ENCODE measurements at places on chromosomes 5 and 9.

DNA sequence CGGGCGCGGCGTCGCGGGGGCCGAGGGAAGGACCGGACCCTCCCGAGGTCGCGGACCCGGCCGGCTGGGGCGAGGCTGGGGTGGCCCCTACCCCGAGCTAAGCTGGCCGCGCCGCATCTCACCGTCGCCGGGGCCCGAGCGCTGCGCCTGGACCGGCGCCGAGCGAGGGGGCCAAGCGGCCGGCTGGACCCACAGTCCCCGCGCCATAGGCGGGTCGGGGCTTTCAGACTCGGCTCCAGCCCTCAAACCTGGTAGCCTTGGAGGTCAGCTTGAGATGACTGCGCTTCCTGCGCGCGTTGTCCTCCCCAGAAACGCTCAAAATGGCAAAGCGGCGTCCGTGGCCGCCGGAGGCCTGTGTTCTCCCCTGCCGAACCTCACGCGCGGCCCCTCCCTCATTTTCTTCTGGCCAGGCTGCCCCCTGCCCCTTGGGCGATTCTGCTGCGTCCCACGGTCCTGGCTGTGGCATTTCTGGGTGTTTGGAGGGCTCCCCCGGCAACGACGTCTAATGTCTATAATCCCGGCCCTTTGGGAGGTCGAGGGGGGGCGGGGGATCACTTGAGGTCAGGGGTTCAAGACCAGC lies 8.7 kb upstream of the GRIN1 start:
- DNase-seq = no peak

- DNase-seq = no peak
Measured at GRCh38 chr5:80409367-80409966, 1.6 kb downstream of the ZFYVE16 start.

GRCh38 chr5:31502506-31502905 lies 29.4 kb downstream of the DROSHA start:
- no peak for DNase-seq

DNA sequence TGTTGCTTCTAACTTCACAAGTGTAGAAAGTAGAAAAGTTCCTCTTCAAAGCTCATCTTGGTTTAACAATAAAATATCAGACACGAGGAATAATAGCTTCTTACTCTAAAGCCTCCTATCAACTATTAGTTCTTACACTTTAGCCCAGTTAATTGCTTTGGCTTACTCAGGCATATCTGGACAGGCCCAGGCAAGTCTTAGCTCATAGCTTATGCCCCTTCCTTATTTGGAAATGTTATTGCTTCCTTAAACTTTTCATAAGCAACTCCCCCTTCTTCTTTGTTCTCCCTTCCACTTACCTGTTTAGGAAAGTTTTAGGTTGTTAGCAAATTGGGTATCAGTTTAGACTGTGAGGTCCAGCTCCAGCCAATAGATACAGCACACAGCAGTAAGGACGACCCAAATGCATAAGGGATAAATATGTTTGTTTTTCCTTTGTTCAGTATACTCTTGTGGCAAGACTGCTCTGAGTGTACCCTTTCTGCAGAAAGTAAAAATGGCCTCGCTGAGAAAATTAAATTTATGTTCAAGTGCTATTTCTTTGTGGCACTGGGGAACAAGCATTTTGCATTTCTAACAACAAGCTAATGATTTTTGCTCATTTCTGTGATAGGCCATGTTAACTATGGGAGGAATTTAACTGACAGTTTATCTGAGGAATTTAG lies 162.1 kb downstream of the SMC2 start:
- no peak for DNase-seq

- DNase-seq = no peak
Measured at GRCh38 chr5:107813559-107813958, 142.8 kb upstream of the EFNA5 start.

DNA sequence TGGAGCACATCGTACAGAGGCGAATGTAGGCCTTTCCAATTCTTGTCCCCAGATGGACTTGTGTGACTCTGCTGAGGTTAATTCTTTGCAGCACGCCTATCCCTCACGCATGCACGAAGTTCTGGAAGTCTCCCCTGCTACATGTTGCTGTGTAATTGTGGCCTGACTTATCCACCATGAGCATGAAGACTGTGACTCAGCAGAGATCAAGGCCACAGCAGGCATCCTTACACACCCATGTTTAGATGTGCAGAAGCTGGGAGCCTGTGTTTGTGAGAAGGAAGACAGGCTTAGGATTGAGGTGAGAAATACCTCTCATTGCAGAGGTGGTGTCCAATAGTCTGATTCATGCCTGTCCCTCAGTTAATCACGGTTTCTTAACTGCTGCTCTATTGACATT lies 135.6 kb downstream of the ICE1 start:
- DNase-seq = no peak

GRCh38 chr5:109191153-109191558 lies 218.6 kb downstream of the PJA2 start:
- no peak for DNase-seq

- DNase-seq = no peak
Measured at GRCh38 chr9:6565312-6565711, 80.2 kb downstream of the GLDC start.

DNA sequence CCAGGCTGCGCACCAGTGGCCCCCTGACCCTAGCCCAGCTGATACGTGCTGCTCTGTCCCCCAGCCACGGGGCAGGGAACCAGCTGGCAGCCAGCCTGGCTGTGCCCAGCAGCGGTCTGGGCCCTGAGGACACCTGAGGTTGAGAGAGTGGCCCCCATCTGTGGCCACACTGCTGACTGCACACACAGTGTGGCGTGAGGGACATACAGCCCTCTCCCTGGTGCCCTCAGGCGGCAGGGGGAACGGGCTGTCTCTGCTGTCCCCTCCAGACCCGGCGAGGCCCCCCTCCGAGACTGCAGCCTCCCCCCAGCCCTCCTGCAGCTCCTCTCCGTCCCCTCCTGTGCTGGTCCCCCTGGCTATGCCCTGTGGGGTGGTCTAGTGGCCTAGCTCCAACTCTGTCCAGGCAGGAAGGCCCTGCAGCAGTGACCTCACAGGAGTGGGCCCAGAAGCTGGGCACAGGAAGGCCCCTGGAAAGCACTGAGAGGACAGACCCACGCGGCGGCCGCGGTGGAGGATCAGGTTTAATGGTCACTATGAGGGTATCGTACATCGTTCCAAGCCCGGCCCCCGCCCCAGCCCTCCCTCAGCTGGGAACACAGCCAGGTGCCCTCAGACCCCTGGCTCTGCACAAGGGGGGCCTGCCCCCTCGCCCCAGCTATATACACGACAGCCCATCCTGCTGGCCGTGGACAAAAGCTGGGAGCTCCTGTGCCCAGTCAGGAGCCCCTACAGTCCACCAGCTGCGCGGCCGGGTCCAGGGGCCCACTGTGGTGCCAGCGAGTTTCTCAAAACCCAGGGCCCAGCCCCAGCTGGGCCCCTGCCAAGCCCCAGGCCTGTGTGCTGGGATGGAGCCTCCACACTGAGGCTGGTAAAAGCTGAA lies 6.8 kb upstream of the ENTPD8 start:
- no peak for DNase-seq

GRCh38 chr5:123819833-123820232 lies 307.9 kb downstream of the CSNK1G3 start:
- no peak for DNase-seq

GRCh38 chr5:148807851-148808250 lies 18.6 kb upstream of the ADRB2 start:
- DNase-seq = no peak

- DNase-seq = no peak
Measured at GRCh38 chr9:120608421-120608820, 28.5 kb upstream of the CDK5RAP2 start.

GRCh38 chr5:132681983-132682382 lies 8.2 kb downstream of the IL4 start:
- no peak for DNase-seq

- DNase-seq = no peak
Measured at GRCh38 chr9:29285818-29286217, 1712.5 kb upstream of the C9orf72 start.

GRCh38 chr5:122391621-122392020 lies 79.6 kb downstream of the SNCAIP start:
- DNase-seq = no peak

- no peak for DNase-seq
Measured at GRCh38 chr9:86974421-86974820, 27.1 kb upstream of the GAS1 start.

- DNase-seq = no peak
Measured at GRCh38 chr5:163508753-163509152, 3.3 kb downstream of the MAT2B start.

- no peak for DNase-seq
Measured at GRCh38 chr9:17484906-17485305, 94.0 kb upstream of the SH3GL2 start.

- DNase-seq = no peak
Measured at GRCh38 chr5:109290231-109290630, 119.5 kb downstream of the PJA2 start.

- DNase-seq = no peak
Measured at GRCh38 chr9:73149371-73150067, 2.1 kb upstream of the ANXA1 start.

DNA sequence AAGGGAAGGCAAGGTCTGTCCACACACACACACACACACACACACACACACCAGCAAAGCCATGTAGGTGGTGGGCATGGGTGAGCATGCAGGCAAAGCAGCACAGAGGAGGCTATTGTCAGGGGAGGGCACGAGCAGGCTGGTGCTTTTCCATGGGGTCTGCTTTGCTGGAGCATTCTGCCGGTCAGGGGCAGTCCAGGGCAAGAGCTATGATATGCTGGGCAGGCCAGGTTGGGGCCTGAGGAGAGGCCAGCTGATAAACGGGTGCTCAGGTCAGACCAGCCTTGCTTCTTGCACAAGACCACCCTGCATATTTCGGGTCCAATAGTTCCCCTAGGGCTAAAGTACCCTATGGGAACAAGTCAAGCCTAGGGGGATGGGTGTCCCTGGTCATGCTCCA lies 253.9 kb upstream of the DMAC1 start:
- DNase-seq = no peak

- DNase-seq = no peak
Measured at GRCh38 chr9:110537841-110538646, 41.5 kb downstream of the SVEP1 start.

DNA sequence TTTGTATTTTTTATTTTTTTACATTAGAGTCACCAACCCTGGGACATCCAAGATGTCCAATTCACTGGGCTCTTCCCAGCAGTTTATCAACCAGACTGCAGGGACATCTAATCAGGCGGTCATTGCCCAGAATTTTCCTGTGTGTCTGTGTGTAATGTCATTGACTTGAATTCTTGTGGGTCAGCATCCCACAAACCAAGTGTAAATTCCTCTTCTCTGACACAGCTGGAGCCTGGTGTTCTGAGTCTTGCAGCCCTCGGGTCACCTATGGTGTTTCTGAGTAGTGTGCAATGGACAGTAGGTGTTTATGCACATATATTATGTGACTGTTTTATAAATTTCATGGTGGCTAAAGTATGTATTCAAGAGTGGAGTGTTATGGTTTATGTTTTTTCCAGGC lies 815.7 kb downstream of the SEMA5A start:
- DNase-seq = no peak

- no peak for DNase-seq
Measured at GRCh38 chr5:10704949-10705621, 55.9 kb downstream of the DAP start.

GRCh38 chr5:151198861-151199260 lies 25.0 kb downstream of the CCDC69 start:
- DNase-seq = no peak

GRCh38 chr9:36966371-36967097 lies 67.5 kb downstream of the PAX5 start:
- DNase-seq = no peak

- DNase-seq = no peak
Measured at GRCh38 chr9:2231829-2232228, 216.7 kb downstream of the SMARCA2 start.

- no peak for DNase-seq
Measured at GRCh38 chr5:17154211-17154996, 63.0 kb upstream of the BASP1 start.

- DNase-seq = no peak
Measured at GRCh38 chr5:176619569-176620332, 9.8 kb upstream of the GPRIN1 start.

- no peak for DNase-seq
Measured at GRCh38 chr9:2889023-2889422, 45.1 kb upstream of the PUM3 start.

- no peak for DNase-seq
Measured at GRCh38 chr5:30918171-30918570, 275.3 kb upstream of the CDH6 start.

DNA sequence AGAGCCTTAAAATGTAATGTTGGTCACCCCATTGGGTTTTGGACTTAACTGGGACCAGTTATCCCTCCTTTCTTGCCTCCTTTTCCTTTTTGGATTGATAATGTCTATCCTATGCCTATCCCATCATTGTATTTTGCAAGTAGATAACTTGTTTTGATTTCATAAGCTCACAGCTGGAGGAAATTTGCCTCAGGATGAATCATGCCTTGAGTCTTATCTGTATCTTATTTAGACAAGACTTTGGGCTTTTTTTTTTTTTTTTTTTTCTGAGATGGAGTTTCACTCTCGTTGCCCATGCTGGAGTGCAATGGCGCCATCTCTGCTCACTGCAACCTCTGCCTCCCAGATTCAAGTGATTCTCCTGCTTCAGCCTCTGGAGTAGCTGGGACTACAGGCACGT lies 443.3 kb downstream of the DNAH5 start:
- DNase-seq = no peak

DNA sequence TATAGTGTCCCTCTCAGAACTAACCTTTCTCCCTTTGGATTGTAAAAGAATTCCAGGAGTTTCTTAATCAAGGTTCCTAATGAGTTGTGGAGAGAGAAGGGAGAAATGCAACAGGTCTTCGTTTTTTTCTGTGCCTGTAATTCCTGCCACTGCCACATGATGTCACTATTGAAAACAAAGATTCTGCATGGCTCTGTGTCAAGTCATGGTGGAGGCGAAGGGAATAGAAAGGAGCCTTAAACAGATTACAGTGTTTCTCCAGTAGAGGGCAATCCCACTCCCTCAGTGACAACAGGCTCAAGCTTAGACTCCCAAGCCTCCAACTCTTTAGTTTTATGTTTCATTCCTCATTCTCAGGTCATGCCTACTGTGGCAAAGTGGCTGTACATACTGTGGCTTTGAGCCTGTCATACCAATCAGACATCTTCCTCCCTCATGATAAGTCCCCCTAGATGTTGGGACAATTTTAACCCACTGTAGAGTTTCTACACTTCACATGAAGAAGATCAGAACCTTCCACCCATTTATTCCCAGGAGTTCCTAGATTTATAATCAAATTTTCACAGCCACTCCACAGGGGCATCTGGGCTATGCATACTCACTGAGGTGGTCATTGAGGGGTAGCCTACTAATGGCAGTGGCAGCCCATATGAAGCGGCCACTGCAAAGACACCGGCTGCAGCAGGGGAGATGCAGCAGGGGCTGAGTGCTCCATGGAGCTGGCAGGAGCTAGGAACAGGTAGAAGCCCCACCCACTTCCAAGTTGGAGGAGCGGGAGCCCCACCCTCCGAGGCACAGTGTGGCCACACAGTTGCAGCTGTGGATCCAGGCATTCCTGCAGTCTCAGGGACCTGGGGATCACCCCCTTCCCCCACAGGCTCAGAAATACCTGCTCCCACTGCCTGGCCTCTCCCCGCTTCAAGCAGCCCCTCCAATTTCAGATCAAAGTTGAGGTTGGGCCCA lies 97.4 kb upstream of the TRIM32 start:
- DNase-seq = no peak

GRCh38 chr5:125393221-125393815 lies 646.9 kb upstream of the ZNF608 start:
- no peak for DNase-seq
